ENCODE measurements at places on chromosomes 5 and 9.

DNA sequence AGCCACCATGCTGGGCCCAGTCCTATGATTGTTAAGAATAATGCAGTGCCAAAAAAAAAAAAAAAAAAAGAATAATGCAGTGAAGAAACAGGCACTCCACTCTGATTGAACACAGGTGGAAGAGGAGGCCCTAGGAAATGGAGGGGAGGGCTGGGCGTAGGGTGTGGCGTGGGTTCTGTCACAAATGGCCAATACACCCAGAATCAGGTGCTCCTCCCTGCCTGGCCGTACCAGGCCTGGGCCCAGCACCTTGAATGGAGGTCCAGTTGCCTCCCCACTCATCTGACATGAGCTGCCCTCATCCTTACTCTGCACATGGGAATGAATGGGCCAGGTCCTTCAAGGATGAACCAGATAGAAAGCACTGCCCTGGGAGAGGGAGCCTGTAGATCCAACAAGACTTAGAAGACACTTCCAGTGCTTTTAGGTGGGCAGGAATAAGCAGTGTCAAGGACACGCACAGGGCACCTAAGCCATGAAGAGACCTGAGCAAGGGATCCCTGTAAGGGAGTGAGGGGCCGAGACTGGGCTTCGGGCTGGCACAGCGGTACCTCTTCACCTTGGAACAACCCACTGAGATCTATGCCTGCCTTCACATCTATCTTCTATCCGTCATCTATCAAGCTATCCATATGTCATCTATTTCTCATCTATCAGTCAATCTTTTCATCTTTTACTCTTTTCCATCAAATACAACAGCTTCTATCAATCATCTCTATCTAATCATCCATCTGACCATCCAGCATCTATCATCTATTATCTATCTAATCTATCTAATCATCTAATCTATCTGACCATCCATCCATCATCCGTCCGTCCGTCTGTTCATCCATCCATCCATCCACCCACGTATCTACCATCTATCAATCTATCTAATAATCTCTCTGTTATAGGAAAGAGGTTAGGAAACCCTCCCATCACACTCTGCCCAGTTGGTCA is 15.9 kb downstream of the NINJ1 start:
- DNase-seq = no peak

DNA sequence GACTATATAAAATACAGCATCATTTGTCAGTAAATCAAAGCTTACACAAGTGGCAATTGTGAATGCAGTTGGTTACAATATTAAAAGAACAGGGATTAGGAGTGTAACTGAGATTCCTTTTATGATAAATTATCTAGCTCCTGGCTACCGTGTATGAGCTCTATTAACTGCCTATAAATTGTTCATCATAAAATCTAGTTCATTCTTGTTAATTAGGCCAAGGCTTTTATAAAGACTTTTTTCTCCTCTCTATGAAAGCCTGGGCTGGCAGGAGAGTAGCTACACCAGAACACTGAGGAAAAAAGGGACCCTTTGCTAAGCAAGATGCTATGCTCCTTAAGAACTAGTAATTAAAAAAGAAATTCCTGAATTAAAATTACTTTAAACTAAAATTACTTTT is 132.4 kb upstream of the MEF2C start:
- no peak for DNase-seq

GRCh38 chr5:124576848-124577409 is 169.5 kb downstream of the ZNF608 start:
- DNase-seq = no peak

DNA sequence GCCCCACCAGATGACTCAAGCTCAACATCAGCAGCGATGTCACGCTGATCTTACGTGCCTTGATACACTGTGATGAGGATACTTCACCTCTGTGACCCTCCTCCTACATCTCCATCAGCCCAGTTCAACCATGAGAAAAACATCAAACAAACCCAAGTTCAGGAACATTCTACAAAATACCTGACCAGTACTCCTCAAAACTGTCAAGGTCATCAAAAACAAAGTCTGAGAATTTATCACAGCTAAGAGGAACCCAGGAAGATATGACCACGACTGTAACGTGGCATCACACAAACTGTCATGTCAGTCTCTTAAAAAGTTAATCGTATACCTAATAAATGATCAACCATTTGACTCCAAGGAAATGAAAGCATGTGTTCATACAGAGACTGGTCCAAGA is 90.8 kb downstream of the COL23A1 start:
- DNase-seq = no peak

DNA sequence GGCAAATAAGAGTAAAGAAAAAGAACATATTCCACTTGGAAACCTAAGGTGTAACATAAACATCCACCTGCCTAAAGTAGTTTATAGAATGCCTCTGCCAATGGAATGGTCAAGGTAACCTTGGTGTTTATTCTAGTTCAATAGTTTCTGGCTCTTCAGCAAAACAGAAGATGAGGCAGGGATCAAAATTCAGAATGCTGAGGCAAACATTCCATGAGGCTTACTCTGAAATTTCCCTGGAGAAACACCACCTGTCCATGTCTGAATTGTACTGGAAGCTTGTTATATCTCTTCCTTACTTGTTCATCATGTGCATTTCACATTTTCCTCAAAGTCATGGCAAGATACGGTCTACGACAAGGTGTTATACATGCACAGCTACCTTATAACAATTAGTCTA is 1862.4 kb upstream of the ACO1 start:
- DNase-seq = no peak

DNA sequence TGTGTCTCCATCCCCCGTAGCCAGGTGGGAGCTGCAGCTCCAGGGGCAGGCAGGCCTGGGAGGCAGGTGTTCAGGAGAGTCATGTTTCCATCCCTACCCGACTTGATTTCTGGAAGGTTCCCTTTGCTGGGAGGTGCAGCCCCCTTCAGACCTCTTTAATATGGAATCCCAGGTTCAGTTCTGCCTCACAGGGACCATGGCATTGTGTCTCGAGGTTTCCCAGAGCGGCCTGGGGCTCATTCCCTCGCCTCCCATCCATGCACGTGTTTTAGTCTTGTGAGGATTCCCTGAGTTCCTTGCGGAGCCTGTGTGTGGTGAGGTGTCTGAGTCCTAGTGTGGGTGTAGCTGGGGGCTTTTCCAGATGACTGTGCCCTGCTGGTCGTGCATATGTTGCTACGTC is 16.5 kb upstream of the AHRR start:
- DNase-seq = no peak

- DNase-seq = no peak
Observed at GRCh38 chr5:60257596-60258271, 364.2 kb upstream of the PDE4D start.

DNA sequence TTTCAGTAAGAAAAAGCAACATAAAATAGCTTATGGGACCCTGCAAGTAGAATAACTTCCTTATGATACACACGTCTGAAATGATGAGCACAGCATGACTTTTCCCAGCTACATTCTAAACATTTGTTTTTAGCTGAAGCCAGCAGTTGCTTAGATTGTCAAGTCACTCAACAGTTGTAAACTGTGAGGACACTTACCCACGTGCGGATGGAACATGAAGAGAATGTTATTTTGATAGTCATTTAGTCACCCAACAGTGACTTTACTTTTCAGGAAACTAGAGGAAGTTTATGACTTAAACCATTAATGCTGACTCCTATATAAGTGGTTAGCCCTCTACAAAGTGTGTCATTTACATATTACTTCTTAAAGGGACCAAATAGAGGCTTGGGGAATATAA is 3.0 kb downstream of the HACD4 start:
- DNase-seq = no peak

DNA sequence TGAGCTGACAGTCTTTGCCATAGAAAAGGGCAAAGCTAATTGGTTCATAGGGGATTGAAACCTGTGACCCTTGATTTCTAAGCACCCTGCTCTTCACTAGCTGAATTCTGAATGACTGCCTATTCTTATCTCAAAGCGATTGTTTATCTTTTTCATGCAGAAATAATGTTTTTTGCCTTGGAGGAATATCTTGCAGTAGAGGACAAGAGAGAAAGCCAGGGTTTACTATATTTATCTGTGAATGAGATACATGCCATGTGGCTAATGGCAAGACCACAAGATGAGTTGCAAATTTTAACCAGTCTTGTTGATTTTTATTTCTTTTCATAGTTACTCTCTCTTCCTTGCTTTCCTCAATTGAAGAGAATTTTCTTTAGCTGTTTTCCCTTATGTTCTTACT is 185.0 kb downstream of the CNTLN start:
- no peak for DNase-seq

- no peak for DNase-seq
Observed at GRCh38 chr9:117303643-117304230, 111.1 kb downstream of the ASTN2 start.

GRCh38 chr5:142425286-142426065 is 100.7 kb upstream of the SPRY4 start:
- no peak for DNase-seq

DNA sequence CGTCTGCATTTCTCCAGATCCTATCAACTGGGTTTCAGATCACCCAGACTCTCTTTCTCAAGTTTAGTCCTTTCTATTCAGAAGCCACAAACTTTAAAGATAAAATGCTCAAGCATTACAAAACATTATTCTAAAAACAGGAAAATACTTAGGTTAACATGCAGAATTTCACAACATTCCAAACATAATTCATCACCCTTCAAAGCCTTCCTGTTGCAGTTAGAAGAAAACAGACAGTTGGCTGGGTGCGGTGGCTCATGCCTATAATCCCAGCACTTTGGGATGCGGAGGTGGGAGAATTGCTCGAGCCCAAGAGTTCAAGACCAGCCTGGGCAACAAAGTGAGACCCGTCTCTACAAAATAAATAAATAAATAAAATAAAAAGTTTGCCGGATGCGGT is 7.7 kb upstream of the OCLN start:
- no peak for DNase-seq

DNA sequence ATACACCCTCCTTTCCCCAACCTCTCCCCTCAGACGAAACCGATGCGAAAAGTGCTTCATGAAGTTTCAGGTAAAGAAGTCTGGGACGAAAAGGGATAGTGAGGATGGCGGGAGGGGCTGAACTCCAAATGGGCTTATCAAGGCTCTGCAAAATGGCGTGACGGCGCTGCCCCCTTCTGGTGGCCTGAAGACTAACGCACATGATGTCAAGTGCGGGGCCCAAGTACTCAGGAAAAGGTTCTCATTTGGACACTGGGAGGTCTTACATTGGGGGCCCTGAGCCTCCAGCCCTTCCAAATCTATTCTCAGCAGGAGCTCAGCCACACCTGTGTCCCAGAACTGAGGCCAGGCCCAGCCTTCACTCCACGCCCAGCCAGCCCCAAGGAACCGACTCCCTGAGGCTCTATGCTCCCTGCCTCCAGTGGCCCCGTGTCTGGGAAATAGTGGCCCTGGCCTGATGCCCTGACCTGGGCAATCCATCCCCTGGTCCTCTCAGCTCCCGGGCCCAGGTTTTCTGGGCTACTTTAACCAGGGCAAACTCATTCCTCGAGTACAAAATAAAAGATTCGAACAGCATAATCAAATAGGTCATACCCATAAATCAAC is 119.9 kb downstream of the KCNIP1 start:
- DNase-seq = peak; percentile 12

DNA sequence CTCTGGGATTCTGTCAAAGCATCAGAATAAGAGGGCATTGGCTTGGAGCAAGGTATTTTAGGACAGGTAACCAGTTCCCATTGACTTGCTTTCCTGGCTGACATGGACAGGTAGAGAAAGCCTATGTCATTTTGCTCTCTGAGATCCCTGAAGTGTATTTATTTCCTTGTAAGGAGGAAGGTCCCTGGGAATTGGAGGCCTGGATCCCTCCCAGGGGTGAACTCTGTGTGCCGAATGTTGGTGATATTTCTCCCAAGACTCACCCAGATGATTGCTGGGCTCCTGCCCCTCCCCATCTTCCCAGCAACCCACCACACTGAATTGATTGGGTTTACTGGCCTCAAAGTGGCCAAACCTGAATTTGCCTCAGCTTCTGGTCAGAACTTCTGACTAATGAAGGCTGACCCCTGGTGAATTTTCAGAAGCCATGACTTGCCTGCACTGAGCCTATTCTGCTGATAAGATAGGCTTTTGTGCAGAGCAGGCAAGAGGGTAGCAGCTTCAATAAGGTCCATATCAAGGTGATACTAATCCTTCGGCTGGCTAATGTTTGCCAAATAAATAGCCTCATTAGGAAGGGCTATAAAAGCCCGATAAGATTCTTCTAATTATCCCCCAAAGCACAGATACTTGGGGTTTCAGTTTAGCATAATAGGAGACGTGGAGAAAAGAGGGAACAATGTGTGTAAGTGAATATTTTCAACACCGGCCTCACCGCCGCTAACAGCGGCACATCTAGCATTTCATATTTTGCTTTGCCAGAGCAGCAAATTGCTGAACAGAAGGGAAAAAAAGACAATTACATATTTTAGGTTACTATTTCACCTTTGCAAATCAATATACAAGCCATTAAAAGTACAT is 152.9 kb upstream of the PITX1 start:
- DNase-seq = no peak

GRCh38 chr5:116563736-116564308 is 10.8 kb downstream of the SEMA6A start:
- no peak for DNase-seq

GRCh38 chr5:106757672-106758071 is 913.1 kb downstream of the EFNA5 start:
- no peak for DNase-seq

DNA sequence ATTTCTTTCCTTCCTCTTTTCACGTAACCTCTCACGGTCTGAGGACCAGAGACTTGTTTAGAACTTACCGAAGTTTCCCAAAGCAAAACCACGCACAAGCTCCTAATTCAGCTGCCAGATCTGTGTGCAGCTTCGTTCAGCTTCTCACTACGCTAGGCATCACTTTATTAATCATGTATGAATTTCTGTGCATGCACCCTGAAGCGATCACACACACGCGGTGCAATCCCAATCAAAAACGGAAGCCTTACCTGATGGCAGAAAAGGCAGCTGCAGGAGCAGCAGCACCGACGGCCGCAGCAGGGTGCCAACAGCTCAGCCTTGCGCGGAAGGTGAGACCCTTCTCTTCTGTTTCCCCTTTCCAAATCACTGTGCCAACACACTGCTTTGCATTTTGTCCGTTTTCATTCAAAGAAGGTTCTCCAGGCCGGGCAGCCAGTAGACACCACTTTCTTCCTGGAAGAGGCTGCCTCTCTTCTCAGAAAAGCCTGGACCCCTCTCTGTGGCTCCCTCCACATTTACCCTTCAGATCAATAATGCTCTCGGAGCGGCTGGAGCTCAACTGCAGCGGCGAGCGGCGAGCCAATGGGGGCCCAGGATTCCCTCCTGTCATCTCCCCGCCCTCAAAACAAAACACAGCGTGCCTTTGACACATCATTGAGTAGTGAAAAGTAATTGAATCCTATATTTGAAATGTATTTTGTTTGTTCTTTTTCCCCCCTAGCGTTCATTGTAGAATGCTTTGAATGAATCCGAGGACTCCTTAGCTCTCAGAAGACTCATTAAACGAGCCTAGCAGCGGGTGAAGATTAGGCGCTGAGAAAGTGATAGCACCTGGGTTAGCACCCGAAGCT is at the start of gene CDH12:
CDH12 (minus strand) TSS at position 538 of the 854 bp plus-strand sequence.
- DNase-seq = no peak

GRCh38 chr5:151053796-151054462 is 26.9 kb downstream of the TNIP1 start:
- no peak for DNase-seq

DNA sequence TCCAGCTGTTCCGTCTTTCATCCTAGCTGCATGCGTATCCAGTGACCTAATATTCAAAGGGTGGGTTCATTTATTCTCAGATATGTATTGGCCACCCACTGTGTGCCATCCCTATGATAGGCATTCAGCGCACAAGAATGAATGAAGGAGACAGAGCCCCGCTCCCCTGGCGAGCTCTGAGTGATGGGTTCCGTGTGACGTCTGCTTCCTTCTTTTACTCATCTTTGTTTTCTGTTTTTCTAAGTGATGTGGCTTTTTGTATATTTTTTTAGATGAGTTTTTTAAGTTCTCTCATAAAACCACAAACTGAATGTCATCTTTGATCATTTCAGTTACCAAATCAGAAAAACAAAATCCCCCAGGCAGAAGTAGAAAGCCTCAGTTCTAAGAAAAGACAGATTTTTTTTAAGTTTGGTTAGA is 168.3 kb upstream of the OTULINL start:
- peak; percentile 19 for DNase-seq
